NCI-H1105 (cell line): ENCODE measurements at places on chromosomes 12 and 14.

GRCh38 chr14:54475911-54476310 is 12.9 kb downstream of the GMFB start:
- DNase-seq: no peak

GRCh38 chr12:113207613-113208040 is 13.6 kb upstream of the TPCN1 start:
- DNase-seq: no peak

DNA sequence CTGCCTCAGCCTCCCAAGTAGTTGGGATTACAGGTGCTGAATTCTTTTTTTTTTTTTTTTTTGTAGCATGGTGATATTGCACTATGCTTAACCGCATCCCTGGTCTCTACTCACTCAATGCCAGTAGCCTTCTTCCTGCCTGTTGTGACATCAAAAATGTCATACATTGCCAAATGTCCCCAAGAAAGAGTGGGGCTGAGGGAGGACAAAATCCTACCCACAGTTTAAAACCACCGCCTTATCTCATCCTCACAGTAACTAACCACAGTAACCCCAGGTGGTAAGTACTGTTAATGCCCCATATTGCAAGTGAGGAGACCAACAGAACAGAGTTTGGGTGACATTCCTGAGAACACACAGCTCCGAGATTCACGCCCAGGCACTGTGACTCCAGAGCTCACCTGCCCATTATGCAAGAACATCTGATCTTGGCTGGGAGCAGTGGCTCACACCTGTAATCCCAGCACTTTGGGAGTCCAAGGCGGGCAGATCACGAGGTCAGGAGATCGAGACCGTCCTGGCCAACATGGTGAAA is 19.6 kb downstream of the MORN3 start:
- no peak for DNase-seq

- no peak for DNase-seq
These were observed 7.8 kb upstream of the ITGB7 start for GRCh38 chr12:53214687-53215455.

GRCh38 chr14:68896132-68896531 is 83.0 kb downstream of the ACTN1 start:
- DNase-seq: no peak
